Stimulated activated CD8-positive, alpha-beta memory T cell treated with anti-CD3 and anti-CD28 coated beads, Interleukin-2, amount 100 ng/mL, for 1 hour (primary cell): ENCODE measurements at places on chromosomes 1 and 21.

DNA sequence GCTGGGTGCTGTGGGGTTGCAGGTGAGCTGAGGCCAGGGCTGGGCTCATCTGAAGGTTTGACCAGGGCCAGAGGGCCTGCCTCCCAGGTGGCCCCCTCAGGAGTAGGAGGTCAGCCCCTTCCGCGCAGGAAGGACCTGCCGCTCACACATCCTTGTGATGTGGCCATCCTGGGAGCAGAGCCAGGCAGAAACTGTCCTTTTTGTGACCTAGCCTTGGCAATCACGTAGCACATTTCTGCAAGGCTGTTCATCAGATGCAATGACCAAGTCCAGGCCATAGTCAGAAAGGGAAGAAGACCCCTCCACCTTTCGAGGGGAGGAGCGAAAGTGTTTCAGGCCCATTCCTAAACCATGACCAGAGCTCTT, 55.5 kb upstream of the TRAPPC10 start:
- no peak for DNase-seq

DNA sequence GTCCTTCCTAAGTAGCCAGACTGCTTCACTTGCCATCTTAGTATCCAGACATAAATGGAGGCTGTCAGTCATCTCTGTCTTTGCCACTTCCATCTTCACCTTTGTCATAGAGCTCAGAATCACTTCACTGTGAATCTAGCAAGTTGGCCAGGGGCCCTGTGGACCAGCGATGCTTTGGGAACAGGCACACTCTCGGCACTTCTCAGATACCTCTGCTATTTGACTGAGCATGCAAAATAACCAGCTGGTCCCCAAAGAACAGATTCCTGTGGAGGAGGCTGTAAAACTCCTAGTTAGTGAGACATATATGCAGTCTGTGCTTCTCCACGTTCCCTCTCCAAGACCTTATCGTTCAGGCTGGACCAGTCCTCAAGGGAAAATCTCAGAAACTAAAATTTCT, 76.8 kb upstream of the COA6 start:
- DNase-seq, result no peak

DNA sequence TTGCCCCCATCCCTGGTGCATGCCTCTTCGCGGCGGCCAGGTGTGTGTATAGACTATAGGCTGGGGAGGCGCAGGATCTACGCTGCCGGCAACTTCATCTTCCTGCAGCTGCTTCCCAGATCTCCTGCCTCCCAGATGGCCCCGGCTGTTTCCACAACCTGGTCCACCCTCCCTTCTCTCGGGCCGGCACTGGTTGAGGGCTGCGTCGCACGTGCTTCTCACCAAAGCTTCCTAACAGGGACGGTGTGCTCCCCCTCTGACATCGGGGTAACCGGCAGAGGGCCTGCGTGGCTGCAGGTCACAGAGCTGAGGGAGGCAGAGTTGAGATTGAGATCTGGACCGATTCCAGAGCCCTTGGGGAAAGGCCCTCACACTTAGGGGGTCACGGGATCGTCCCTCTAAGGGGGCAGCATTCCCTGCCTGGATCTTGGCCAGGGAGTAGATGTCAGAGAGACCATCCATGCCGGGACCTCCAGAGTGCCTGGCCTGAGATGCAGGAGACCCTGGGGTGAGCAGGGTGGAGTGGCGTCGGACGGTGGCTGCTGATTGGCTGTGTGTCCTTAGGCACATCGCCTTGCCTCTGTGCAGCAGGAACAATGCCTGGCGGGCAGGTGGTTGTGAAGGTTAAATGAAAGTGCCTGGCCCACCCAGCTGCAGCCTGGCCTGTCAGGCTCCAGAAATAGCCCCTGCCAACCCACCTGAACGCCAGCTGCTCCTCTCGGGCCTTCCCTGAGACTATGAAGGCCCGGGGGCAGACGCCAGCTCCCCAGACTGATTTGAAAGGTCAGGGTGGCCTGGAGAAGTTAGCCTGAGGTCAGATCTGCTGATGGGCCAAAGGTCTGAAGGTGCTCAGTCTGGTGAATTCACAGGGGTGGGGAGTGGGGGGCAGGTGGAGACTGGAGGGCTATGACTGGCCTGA, 6.1 kb upstream of the MASP2 start:
- DNase-seq, result no peak

GRCh38 chr1:230169454-230170152, 102.6 kb downstream of the GALNT2 start:
- no peak for DNase-seq
